ENCODE measurements at places on chromosomes 12 and 14.

- DNase-seq, result no peak
These were observed 48.9 kb downstream of the PPP1R12A start for GRCh38 chr12:79885911-79886490.

DNA sequence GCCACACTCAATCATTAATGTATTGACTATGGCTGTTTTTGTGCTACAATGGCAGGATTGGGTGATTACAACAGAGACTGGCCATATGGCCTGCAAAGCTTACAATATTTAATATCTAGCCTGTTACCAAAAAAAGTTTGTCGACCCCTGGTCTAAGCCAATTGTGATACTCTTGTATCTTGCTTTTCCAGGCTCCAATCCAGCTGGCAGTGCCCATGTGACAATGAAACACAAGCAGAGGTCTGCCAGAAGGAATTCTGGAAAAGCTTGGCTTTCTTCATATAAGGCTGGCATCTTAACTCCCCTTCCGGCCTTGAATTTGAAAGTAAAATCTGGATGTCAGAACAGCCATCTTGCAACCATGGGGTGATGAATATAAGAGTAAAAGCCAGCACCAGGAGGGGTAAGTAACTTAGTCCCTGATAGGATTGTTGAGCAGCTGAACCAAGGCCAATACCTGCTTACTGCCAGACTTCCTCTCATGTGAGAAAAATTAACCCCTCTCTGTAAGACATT is 458.7 kb downstream of the TMTC2 start:
- DNase-seq, result no peak

DNA sequence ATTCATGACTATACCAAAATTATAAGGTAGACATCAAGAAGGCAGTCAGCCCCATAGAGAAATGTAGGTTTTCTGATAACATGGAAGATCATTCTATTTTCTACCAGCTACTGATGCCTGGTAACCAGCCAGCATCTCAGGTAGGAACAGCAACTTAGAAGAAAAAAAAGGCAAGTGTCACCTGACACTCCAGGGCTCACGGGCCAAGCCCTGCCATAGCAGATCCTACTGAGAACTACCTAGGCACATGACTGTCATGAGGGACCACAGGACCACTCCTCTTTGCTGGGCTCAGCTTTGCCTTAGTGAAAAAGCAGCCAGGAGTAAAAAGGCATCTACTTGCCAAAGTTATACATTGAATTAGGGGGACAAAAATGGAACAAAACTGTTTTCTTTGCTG is 33.4 kb downstream of the CORO1C start:
- DNase-seq, result no peak

DNA sequence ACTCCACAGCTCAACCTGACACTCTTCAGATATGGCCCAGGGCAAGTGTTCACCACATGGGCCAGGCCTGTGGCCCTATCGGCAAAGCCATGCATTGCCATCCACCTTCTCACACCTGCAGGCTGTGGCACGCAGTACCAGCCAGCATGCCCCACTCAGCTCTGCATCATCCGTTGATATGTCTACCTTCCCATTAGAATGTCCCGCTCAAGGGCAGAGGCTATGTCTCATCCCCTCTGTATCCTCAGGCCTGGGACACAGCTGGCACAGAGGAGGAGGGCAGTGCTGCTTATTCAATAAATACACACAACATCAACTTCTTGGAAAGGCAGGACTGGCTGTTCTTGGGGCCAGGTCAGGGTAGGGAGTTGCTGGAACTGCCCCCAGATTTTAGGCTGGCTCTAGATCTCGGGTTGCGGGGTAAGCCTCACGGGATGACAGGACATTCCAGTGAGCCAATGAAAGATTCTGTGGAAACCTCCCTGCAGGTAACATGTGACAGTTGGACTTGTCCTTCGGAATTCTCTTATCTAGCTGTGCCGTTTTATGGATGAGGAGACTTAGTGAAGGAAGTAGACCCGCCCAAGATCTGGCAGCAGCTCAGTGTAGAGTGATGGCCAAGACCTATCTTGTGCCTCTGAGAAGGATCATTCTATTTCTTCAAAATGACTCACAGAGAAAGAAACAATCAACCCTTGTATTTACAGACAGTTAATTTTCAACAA is 25.6 kb downstream of the SYNE3 start:
- no peak for DNase-seq

DNA sequence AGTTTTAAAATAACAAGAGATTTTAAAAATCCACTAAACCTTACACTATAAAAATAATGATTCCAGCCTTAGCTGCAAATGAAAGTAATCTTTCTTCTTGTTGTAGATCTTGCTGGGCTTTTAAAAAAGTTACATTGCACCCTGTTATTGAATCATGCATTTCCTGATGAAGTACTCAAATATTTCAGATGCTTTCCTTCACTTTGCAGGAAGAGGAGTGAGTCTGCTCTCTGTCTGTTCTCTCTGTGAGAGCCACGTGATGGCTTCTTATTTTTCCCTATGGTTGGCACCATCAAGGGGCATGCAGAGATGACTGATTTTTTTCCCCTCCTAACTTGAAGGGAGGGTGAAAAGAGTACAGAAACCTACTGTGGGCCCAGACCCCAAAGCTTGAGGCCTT is 262.7 kb downstream of the ATP23 start:
- no peak for DNase-seq

DNA sequence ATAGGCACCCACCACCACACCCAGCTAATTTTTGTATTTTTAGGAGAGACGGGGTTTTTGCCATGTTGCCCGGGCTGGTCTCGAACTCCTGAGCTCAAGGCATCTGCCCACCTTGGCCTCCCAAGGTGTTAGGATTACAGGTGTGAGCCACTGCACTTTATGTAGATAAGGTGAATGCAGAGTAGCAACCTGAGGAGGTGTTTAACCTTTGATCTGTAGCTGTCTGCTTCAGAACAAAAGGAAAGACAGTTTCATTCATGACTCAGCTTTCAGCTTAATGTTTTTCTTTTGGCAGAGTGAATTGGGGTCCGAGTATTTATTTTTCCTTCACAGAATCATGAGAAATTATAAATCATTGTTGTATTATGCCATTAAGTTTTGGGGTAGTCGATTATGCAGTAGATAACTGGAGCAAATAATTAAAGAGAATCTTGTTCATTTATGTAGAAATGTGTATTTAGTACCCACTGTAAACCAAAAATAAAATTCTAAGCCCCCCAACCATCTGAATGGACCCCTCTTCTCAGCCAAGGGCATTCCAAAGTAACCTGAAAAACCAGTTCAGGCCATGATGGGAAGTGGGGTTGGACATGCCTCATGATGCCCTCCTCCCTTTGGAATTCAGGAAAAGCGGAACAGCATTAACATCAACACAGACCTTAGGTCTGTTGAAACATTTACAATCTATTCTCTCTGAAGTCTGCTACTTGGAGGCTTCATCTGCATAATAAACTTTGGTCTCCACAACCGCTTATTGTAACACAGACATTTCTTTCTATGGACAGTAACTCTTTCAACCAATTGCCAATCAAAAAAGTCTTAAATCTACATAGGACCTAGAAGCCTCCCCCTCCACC is 10.7 kb upstream of the STX2 start:
- DNase-seq, result no peak

DNA sequence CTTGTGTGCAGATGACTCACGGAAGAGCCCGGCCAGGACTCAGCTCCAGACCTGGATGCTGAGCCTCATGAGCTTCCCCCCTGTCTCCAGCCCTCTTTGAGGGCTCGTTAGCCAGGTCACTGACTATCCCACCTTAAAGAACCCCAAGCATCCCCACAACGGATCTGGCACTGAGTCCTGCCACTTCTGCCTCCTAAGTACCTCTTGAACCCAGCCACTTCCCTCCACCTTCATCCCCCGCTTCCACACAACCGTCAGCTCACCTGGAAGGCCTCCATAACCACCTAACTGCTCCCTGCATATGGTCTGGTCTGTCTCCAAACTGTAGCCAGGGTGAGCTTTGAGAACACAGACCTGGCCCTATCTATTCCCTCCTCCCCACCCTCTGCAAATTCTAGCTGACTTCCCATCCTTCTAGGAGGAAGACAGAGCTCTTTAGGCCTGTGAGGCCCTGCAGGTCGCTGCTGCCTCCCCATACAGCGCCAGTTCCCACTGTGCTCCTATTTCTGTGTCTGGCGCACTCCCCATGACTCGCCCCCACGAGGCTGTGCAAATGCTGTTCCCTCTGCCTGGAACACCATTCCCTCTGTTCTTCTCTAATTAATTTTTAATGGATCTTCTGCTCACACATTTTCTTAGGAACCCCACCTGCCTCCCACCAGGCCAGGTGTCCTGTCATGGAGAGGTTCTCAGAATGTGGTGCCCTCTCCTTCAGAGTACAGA is 2.9 kb upstream of the HSP90AA1 start:
- no peak for DNase-seq

Measured in activated CD4-positive, alpha-beta T cell treated with anti-CD3 and anti-CD28 coated beads, Interleukin-2, Interleukin-6, amounts not matched to agents 100 ng/mL and 50 ng/mL, durations not matched to agents 16 hours and 8 hours (primary cell).